H54 (cell line): ENCODE measurements at places on chromosomes 4 and X.

DNA sequence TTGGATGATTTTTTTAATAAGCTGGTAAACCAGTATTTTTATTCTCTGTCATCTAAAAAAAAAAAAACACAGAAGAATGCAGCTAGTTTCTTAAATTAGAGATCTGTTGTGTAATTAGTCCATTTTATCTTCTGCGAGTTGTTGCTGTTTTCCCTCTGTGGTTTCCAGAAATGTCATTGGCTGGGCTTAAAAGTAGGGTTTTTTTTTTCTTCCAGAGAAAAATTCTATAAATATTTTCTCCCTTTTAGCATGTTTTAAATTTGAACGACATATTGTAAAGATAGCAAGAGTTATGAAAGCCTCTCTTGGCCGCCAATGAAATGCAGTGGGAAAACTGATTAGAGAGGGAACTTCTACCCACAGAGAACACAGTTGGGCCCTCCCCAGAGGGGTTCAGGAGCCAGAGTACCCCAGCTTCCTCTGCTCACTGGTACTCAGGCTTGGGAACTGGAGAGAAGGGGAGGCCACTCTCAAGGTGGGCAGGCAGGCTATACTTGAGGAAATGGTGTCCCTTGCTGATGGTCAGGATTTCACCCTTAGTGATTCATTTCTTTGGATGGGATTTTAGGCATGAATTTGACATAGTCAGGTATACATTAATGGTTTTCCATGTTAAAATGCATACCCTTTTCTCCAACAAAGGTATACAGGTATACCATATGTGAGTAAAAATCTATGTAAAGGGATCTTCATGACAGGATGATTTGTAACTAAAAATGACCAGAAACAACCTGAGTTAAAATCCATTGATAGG is 166.1 kb downstream of the BCOR start:
- no peak for DNase-seq

DNA sequence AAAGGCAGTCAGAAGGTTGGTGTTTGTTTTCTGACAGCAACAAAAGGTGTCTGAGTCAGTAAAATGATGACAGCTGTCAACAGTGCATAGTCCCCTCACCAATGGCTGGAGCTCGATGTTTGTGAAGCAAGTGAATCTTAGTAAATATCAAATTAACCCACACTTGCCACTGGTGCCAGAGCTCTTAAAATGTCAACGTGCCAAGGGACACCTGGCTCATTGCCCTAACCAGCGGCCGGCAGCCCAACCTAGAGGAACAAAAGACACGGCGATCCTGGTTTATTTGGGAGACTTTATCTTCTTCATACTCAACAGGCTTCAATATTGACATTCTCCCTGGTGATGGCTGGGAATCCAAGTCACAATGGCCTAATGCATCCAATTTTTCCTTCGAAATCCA is 143.4 kb downstream of the CPEB2 start:
- no peak for DNase-seq

- no peak for DNase-seq
Measured at GRCh38 chr4:2799971-2800690, 7.2 kb downstream of the SH3BP2 start.

GRCh38 chr4:184940500-184940899 is 77.8 kb upstream of the HELT start:
- DNase-seq, result no peak

DNA sequence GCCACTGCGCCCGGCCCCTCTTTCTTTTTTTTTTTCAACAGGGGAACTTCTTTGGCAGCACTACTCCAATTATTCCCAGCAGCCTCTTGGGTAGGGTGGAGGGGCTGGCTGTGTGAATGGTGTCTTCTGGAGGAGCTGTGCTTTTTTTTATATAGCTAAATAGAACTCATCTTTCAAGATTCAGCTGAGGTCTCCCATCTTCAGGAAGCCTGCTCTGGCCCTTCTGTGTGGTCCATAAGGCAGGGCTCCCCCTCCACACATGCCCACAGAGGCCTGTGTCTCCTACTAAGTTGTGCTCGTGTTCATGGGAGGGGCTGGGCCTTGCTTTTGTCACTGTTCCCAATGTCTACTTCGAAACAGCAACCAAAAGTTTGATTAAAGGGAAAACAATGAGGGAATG is 116.8 kb downstream of the AFAP1 start:
- DNase-seq, result no peak

- no peak for DNase-seq
Measured at GRCh38 chrX:10441464-10441863, 178.9 kb downstream of the MID1 start.

DNA sequence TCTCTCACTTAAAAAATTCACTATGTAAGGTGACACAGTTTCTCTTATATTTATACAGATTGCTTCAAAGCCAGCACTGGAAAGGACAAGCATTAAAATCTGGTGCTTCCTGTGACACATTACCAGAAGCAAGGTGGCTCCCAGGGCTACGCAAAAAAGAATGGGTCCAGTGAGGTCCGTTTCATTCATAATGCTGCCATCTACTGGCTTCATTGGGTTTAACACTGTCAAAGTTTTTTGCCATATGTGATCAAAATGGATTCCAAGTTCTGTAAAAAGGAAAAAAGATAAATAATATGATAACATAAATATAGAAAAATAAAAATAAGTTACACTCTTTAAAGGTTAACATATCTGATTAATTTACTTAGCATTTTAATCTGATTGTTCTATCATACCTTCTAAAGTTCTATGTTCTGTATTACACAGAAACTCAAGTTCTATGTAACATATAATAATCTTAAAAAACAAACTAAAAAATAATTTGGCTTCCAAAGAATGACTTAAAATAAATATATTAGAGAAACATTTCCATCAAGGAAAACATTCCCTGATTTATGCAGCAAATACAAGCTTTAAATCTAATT is 22.1 kb downstream of the YIPF7 start:
- peak; percentile 3 for DNase-seq

DNA sequence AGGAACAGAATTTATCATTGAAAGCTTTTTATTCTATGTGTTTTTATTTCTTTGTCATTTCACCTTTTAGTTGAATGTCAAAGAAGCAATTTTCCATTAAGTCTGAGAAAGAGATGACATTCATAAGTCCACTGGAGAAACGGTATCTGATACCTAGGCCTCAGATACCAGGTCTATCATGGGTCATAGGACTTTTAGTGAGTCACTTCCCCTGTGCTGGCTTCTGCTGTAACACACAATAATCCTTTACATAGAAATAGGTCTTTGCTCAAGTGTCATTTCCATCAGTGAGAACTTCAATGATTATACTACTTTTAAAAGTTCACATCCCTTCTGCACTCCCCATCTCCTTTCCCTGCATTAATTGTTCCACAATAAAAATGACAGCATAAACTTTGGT is 125.5 kb upstream of the ARMCX2 start:
- DNase-seq, result no peak

DNA sequence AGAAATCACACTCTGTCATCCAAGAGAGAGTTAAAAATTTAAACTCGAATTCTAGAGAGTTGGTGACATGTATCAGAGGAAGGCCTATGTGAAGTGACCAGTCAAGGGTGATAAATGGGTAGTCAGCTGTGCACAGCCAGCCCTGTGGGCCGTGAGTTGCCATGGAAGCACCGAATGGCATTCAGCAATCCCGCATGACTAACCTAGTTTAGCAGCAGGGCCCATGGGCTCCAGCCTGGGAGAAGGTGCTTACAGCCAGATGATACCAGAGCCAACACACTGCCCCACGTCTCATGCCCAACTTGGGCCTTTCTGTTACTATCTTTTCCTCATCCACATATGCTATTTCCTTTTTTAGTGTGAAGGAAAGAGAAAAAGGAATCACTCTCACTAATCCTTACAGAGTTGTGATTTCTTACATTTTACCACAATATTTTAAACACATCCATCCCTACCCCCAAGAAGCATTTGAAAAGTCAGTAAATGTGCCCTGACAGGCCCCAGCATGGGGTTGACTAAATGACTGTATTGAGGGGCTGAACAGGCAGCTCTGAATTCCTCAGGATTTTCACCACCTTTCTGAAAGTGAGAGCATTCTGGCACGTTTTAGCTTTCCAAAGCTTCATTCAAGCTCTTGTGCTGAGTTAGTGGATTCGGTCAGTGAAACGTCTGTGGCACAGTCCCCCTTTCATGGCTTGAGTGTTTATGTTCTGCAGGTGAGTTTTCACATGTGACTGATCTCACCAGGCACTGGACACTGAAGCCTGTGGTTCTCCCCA is 104.2 kb downstream of the AFF1 start:
- peak; percentile 60 for DNase-seq

DNA sequence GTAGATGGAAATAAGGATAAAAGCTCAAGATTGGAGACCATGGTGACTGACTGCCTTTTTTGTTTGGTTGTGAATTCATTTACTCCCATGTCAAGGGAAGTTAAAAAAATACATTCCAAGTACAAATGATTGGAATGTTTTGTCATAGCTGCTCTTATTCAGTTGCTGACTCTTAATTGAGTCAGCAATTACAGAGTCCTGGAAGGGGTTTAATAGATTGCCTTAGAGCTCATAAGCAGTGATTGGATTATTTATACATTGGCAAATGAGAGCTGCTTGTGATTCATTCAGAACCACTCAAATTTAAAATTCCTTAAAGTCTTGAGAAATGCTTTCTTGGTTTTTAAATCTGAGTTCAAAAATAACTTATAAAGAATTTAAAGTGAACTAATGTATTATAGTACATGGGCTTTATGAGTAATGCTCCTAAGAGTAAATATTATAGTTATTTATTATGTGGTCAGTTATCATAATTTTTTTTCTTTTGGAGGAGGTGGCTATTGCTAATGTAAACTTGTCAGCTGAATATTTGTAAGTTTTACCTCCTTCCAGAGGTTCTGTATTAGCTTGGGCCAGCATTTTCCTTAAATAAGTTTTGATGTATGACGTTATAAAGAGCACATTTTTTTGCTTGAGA is 13.6 kb downstream of the JADE1 start:
- peak; percentile 35 for DNase-seq

DNA sequence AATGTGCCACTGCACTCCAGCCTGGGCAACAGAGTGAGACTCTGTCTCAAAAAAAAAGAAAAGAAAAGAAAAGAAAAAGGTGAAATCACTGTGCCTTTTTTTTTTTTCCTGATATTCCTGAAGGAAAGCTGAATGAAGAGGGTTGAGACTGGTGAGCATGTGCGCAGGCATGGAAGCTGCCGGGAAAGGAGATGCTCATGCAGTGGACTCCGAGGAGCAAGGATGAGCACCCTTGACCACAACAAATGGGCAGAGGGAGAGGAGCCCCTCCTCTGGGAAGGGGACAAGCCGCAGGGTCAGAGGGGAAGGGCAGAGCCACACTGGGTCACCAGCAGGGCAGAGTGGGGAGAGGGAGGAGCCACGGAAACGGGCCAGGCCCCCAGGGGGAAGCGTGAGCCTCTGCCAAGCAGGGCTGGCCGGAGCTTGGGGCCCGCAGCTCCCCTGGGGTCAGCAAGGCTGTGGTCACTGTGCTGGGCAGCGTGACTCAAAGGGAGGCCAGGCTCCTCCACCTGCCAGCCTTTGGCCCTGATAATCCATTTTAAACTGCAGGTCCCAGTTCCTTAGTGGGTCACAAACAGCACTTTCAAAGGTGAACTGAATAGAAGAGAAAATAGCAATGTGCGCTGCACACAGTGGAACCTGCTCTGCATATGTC is 79.8 kb downstream of the NAT8L start:
- no peak for DNase-seq

DNA sequence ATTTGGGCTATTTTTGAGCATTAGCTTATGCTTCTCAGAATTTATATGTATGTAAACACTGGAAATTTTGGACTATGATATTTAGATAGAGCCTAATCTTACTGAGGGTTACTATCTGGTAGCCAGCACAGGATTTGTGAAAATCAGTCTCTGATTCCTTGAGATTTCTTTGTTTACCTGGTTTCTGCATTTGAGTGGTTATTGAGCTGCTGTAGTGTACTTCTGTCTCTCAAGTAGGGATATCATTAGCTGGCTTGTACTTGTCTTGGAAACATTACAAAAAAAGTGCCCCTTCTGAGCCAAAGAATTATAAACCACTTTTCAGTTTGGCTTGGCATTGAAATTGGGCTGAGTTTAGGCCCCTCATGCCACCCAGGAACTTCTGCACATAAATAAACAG is 49.7 kb downstream of the TLL1 start:
- DNase-seq, result no peak

DNA sequence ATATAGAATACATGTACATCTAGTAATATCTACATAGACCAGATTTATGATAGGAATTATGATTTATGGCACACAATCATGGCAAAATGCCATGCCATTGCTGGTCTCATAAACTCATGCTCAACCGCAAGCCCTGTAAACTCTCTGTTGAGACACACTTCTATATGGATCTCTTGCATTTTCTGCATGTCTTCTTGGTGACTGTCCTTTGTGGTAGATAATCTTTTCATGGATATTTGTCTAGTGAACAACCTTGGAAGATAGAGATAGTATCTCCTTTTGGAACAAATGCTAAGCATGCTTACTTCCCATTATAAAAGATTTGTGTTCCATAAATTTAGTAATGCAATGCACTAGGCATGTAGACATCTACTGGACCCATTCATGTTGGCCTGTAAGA is 328.0 kb downstream of the NAF1 start:
- DNase-seq, result no peak

- no peak for DNase-seq
Measured at GRCh38 chr4:152850377-152850776, 70.6 kb downstream of the ARFIP1 start.

- no peak for DNase-seq
Measured at GRCh38 chr4:108119199-108119800, 49.4 kb downstream of the LEF1 start.

- DNase-seq, result no peak
Measured at GRCh38 chr4:113574636-113575103, 186.9 kb downstream of the CAMK2D start.

GRCh38 chr4:75653845-75654503 is 19.2 kb downstream of the G3BP2 start:
- no peak for DNase-seq

DNA sequence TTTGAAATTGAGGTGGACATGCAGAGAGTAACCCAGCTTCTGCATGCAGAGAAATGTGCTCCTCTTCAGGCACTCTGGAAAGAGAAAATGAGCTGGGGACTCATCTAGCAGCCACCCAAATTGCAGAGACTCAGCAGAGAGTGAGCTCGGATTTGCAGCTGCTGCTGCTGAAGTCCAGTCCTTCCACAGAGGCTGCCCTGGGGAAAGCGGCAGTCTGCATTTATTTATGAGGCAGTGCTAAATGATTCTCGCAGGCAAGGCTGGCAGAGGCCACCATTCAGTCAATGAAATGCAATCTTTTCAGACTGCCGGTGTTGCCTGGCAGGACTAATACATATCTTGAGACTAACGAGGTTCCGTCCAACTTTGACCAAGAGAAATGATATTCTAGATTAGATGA is 404.8 kb downstream of the NLGN4X start:
- no peak for DNase-seq

GRCh38 chrX:107484002-107484726 is 34.7 kb downstream of the FRMPD3 start:
- DNase-seq, result no peak
